ENCODE measurements at places on chromosomes 7 and 10.

DNA sequence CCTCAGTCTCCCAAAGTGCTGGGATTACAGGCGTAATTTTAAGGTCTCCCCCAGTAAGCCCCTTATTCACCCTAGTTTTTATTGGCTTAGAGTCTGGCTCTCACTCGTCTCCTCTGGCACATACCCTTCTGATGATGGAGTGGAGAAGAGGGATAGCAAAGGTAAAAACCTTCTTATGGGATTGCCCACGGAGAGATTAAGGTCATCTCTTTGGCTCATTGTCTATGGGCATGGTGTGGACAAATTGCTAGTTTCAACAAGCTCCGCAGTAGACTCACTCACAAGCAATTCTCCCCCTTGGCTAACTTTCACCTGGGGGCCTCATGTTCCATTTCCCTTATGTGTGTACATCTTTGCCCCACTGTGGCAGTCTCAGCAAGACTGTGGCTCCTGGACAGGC, 22.4 kb upstream of the TSGA13 start:
- DNase-seq, result no peak

DNA sequence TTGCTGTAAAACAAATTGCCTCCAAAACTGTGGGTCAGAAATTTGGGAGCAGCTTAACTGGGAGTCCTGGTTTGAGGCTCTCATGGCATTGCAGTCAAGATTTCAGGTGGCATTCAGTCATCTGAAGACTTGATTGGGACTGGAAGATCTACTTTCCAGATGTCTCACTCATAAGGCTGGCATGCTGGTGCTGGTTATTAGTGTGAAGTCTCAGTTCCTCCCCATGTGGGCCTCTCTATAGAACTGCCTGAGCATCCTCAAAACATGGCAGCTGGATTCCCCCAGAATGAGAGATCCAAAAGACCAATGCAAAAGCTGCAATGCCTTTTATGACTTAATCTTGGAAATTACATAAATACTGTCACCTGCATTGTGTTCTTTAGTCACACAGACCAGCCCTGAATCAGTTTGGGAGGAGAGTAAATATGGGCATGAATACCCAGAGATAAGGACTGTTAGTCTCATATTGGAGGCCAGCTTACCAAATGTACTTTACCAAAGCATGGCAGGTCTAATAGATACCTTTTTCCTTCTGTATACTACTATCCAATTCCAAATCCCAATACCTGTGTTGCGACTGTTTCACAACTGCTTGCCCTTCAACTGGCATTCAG, 6.5 kb upstream of the HERPUD2 start:
- no peak for DNase-seq

GRCh38 chr7:87816389-87816788, 59.8 kb downstream of the SLC25A40 start:
- no peak for DNase-seq

DNA sequence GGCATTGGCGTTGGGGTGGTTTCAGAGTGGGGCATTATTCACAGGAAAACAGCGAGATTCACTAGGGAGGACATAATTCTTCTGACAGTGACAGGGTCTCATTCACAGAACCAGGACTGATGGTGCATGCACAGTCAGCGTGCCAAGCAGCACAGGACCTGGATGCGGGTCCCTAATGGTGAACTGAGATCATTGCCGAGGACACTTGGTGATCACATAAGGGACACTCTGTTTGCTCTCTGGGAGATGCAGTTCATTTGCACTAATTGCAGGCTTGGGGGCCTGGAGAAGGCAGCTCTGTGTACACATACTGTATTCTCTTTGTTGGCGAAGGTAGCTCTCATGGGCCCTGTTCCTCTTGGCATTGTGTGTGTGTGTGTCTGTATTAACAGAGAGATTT, 716.1 kb downstream of the PHTF2 start:
- no peak for DNase-seq

- no peak for DNase-seq
Observed at GRCh38 chr10:103114876-103115275, 78.2 kb downstream of the NT5C2 start.
